Activated naive CD4-positive, alpha-beta T cell (primary cell): ENCODE measurements at places on chromosomes 5 and 9.

DNA sequence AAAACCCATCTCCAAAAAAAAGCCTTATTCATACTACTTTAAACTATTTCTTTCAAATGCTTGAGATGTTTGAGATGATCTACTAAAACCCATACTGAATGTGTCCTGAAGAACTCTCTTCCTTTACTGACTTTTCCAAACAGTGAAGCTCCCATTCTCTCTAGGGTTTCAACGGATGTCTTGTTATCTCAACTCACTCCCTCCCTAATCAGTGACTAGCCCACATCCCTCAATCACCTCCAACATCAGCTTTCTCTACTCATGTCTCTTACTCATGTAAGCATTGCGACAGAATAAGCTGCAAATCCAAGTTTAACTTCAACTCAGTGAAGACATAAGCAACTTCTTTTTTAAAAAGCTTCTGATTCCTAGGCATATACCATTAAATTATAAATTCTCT, 42.1 kb downstream of the WDR41 start:
- no peak for DNase-seq

DNA sequence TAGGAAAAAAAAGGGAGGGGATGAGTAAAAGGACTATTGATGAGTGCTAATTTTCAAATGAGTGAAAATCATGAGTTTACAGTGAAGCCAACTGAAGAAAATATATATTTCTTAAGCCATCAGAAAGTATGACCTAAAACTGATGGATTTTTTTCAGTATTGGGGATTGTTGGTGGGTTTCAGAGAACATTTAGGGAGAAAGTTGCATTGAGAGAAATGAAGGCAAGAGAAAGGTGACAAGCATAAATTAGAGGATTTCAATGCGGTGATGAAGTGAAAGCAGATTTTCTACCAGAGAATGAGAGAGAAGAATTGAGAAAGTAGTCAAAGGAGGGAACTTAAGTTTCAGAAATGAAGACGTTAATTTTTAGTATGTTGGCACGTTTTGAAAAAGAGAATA, 8.5 kb upstream of the SNX24 start:
- no peak for DNase-seq

DNA sequence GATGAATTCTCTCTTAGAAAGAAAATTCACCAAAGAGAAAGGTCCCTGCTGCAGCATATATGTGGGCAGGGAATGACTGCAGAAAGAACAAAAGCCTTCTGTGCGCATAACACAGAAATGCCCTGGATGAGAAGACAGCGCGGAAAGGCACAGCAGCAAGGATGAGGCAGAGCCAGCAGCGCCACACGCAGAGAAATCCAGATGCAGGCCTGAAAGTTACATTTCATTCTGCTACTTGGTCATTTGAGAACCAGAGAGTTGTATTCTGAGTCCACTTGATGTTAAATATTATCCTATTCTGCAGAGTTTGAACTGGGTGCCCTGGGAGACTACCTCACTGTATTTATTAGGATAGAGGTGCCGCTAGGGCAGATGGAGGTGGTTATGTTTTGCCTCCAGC, 68.5 kb downstream of the GLDC start:
- DNase-seq: no peak

GRCh38 chr9:13957089-13957488, 356.9 kb downstream of the NFIB start:
- DNase-seq: no peak

DNA sequence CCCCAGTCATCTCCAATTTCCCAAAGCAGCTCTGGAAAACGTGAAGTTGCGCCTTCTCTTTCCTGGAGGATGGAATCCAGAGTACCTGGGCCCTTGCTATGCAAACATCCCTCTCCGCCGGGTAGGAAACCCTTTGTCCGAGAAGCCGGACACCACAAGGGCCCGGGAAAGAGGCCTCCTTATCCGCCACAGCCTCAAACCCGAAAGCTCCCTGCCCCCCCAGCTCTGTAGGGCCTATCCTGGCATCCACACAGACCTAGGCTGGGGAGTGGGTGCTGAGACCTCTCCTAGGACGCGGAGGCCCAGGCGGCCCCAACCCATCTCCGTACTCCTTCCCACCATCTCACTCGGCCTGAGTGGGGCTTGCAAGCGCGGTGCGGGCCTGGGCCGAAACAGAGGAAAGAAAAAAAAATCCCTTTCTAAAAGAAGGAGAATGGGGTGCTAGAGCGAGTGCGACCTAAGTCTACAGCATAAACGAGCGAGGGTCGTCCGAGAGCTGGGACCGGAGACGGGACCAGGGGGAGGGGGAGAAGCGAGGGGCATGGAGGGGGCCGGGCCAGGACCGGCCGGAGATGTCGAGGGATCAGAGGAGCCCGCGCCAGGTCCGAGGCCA, 624 bp downstream of the FBXW11 start:
- DNase-seq: peak; percentile 36

GRCh38 chr9:23822261-23823169, 3.5 kb downstream of the ELAVL2 start:
- no peak for DNase-seq

DNA sequence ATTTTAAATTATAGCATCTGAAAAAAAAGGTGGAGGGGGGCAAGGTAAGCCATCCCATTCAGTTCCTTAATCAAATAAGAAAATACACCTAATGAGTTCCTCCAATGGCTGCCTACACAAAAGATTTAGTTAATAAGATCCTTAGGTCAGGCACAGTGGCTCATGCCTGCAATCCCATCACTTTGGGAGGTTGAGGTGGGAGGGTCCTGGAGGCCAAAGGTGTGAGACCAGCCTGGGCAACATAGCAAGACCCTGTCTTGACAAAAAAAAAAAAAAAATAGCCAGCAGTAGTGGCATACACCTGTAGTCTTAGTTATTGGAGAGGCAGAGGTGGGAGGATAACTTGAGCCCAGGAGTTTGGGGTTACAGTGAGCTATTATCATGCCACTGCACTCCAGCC, 78.4 kb downstream of the ST8SIA4 start:
- DNase-seq: no peak

- no peak for DNase-seq
Observed at GRCh38 chr9:113705928-113706519, 170.1 kb upstream of the ZNF618 start.

DNA sequence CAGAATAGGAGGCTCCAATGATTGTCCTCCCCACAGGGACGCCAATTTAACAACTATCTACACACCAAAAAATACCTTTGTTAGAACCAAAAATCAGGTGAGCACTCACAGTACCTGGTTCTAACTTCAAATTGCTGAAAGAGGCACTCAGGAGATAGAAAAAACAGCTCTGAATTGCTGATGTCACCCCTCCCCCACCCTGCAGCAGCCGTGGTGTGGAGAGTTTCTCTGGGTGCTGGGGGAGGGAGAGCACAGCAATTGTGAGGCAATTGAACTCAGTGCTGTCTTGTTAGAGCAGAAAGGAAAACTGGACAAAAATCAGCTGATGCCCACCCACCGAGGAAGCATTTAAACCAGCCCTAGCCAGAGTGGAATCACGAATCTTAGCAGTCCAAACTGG, 41.8 kb downstream of the TNFSF8 start:
- DNase-seq: no peak

GRCh38 chr9:115121181-115121580, 3.2 kb upstream of the TNC start:
- no peak for DNase-seq

- DNase-seq: no peak
Observed at GRCh38 chr9:5920860-5921328, 30.2 kb downstream of the MLANA start.

GRCh38 chr9:87667164-87667738, 58.7 kb upstream of the CTSL start:
- DNase-seq: no peak

DNA sequence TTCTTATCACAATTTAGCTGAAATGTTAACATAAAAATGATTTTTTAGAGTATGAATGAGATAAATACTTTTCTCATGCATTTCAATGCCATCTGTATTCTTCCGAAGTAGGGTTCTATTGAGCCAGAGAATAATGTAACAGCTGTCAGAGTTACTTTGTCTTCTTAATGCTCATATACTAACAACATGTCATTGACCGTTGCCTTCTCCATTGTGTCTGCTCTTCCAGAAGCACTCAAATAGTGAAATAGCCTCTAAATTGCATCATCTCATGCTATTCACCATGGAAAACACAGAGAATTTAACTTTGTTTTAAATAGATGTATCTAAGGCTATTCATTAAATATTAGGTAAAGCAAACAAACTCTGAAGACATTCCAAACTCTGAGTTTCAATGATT, 1875.9 kb upstream of the CDH9 start:
- no peak for DNase-seq

GRCh38 chr5:34449639-34450038, 206.5 kb upstream of the RAI14 start:
- DNase-seq: no peak

GRCh38 chr9:101486693-101487442, 46.8 kb upstream of the RNF20 start:
- no peak for DNase-seq

DNA sequence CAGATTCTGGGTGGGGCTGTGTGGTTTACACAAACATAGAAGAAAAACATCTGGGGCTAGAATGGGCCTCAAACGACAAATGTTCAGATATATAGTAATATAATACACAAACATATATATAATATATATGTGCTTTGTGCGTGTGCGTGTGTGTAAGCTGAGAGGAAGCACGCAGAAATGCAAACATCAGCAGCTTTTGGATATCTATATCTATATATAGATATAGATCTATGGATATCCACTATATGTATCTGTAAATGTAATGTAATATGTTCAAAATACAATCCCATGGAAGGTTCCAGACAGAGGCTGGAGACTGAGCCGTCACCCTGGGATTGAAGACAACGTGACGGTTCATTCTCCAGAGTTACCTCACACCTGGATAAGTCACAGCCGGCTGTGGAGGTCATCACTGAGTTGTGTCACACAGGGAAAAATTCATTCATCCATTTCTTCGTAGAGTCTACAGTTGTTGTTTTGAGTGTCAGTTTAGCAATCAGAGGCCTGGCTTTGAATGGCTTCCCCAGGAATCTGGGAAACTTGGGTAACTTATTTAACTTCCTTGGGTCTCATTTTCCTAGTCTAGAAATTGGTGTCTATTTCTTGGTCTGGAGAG, 123.0 kb upstream of the CPEB4 start:
- no peak for DNase-seq

- no peak for DNase-seq
Observed at GRCh38 chr9:16417749-16418148, 452.7 kb downstream of the BNC2 start.
